EL (cell line): ENCODE measurements at places on chromosomes 1 and 21.

DNA sequence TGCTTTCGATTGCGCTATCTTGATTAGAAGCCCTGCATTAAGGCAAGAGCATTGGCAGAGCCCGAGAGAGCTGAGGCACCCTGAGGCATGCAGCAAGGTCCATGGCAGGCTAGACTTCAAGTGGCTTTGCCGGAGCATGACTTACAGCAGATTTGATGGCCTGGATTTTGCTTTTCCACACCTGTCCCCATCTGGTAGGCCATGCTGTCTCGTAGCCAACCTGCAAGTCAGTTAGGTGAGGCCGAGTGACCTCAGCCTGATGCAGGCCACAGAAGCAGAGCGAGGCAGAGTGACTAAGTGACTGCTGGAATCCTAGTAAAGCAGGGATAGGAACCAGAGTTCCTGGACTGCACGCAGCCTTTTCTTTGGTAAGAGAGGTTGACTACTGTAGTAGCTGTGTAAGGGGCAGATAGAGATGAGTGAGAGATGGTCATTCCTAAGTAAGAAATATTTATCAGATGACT is 148.9 kb downstream of the PBX1 start:
- DNase-seq = peak; percentile 89

- DNase-seq = no peak
Measured at GRCh38 chr1:76547916-76548315, 319.4 kb upstream of the ST6GALNAC5 start.

DNA sequence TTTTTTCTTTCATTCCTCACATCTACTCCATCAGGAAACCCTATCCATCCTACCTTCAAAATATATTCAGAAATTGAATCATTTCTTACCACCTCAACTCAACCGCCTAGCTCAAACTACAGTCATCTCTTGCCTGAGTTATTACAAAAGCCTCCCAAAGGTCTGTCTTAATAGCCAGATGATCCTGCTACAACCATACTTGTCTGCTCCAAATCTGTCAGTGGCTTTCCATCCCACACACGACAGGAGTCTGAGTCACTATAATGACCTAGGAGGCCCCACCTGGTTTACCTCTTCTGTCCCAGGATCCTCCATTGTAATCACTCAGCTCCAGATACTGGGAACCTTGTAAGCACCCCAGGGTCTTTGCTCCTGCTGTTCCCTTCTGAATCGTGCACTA is 37.1 kb upstream of the IL12RB2 start:
- no peak for DNase-seq

DNA sequence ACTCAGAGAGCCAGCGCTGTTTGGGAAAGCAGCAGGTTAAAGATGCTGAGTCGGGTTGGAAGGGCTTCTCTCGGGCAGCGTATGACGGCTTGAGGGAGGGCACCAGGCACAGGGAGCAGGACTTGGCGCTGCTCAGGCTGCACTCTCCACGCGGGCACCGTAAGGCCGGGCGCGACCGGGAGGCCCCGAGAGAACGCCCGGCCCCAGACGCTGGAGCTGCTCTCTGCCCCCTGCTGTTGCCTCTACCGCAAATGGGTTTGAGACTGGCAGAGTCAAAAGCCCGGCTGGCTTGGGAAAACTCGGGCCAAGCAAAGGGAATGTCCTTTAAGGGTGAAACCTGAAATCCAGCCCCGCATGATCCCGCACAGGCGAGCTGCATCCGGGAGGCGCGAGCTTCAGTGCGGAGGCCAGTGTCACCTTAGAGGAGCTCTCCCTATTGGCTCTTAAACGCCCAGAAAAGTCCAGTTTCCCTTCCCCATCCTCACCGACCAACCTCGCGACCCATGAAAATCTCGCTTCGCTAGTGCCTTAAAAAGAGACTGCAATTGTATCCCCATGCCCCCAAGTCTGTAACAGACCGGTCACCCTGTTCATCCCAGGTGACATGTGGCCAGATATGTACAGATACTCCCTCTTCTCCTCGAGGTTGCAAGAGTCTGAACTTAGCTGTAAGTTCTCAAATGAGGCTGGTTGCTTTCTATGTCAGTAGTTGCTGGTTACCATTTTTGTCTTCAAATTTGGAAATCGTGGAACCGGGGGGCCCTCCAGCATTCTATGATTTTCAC is 1.1 kb downstream of the PRRX1 start:
- DNase-seq = peak; percentile 71

DNA sequence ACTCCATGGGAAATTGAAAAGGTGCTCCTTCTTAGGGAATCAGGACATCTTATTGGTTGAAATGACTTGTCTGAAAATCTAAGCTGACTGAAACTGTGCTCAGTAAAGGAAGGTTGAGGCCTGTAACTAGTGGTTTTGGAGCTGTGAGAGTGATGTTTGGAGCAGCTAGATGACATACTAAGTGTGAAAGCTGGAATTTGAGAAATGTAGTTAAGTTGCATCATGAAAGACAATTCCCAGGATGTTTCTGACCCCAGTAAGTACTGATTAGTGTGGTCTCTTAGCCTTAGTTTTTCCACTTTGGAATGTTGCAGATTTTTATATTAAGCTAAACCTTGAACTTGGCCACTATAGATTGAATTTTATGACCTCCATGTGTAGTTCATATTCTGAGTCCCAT is 154.9 kb downstream of the PAPPA2 start:
- peak; percentile 3 for DNase-seq

- no peak for DNase-seq
Measured at GRCh38 chr1:78911956-78912880, 94.3 kb downstream of the ADGRL4 start.

DNA sequence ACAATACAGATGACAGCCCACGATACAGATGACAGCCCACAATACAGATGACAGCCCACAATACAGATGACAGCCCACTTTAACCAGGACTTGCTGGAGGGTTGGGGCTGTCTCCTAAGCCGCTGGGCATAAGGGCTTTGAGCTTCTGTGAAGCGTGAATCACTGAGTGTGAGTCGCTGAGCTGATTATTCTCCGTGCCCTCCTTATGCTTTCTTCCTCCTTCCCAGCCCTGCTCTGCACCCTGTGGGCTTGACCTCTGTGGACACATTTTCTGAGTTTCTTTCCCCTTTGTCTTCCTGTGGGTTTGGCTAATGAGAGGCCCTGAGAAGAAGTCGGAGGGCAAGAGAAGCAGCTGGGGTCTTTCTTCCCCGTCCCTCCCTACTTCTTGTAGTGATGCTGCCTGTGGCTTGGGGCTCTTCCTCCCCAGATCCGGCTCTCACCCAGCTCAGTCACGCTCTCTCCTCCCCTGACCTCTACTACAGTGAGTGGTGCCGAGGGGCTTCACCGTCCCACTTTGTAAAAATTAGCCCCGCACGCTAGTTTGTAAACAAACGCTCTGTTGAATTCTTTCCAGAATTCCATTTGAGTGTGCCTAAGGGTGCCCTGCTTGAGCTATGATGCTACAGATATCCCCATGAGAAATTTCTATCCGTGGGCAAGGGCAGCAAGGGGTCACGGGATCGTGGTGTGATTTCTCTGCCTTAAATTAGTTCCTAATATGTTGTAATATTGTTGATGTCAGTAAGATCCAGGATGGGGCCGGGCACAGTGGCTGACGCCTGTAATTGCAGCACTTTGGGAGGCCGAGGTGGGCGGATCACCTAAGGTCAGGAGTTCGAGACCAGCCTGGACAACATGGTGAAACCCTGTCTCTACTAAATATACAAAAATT is 46.4 kb upstream of the SOD1 start:
- peak; percentile 15 for DNase-seq

DNA sequence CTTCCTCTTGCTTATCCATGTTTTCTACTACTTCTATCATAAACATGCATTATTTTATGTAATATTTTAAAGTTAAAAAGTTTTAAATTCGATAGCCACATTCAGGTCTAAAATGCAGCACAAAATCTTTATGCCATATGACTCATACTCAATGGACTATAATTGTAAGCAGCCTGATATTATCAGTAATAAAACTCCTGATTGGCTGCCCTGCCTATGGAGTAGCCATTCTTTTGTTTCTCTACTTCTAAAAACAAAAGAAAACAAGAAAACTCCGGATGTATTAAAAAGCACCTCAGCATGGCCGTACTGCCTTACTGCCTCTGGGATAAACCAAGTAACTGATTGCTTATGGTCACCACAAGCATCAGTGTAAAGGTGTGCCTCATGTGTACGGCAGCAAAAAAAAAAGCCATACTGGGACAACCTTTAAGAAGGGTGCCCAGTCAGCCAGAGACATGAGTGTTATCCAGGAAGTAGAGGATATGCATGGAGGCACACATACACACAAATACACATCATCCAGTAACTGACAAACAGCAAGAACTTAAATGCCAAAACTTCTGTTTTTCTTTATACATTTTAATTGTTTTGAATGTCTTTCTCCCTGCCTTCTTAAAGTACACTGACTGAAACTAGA is 9.2 kb downstream of the SLC35D1 start:
- no peak for DNase-seq

- DNase-seq = no peak
Measured at GRCh38 chr1:167460836-167461235, 57.5 kb downstream of the CD247 start.

DNA sequence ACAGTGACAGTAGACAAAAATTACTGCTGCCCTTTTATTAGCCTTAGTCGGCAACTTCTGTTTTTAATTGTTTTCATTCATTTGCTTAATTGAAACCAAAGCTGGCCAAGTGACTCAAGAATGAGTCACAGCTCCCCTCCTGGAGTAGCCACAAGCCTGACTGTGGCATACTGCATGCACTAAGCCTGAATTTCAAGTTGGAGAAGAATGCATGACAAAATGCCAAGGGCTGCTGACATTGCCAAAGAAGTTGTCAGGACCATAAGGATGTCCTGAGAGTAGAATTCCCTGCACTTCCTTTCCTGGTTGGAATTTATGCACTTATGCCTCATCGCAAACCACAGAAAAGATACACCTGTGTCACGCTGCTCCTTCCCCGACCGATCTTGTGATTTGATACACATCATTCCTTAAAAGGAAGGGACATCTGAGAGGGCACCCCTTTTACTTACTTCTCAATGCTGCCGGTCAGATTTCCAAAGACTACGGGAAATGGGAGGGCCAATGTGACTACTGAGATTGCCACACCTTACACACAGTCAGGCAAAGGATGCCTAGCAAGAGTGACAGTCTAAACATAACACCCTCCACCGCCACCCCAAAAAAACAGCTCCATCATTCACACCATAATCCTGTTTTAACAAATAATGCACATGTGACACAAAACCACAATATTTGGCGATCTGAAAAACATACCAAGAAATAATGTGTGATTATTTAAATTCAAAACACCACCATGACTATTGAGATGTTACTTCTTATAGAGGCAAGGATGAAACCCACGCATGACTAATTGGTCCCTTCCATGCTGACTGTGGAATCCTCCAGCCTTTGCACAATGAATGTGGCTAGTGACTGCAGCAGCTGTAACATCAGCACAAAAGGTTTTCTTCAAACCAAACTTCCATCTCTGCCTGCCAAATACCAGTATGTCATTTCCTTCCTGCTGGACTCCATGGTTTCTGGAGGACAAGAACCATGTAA is 28.2 kb downstream of the VAV3 start:
- peak; percentile 84 for DNase-seq

DNA sequence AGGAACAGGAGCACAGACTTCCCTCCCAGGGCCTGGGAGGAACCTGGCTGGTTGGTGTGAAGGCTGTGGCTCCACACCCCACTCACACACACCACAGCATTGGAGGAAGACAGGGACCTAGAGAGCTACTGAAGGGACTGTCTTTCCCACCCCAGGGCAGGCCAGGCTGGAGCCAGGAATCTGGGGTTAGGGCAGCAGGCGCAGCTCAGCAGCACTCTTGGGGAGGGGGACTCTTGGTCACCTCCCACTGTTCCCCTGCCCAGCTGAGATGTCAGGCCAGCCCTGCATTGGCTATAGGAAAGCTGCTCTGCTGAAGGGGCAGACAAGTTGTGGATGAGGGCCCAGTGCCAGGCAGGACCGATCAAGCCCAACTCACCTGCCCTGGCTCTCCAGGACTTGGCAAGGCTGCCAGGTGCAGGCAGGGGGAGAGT is 1.6 kb upstream of the PLEKHA6 start:
- DNase-seq = no peak

DNA sequence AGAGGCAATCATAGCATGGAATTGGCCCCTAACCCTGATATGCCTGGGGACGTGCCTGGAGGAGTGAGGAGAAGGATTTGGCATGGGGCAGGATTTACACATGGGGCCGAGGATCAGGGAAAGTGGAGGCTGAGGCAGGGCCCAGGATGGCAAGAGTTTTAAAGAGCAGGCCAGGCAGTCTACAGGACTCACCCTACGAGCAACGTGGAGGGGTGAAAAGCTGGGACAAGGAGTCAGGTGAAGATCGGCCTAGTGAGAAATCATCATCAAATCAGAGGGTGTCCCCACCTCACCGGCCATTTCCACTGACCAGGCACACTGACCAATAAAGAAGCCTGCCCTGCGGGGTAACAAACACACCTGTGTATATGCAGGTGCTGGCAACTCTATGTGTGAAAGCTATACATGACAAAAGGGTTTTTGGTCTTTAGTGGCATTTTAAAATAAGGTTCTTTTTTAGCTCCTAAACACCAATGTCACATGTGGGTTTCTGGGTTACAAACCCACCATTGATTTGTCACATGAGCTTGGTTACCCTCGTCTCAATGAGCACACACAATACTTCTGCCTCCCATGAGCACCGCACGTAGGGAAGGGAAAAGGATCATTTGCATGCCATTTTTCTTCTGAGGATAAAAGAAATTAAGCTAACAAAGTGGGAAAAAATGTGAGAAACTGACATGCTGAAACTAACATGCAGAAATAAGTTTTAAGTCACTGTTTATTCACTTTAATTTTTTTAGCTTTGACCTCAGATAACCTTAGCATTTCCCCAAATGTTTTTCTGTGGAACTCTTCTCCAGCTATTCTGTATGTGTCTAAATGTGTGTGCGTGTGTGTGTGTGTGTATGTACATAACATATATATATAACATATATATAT is 168.1 kb upstream of the EDN2 start:
- no peak for DNase-seq

DNA sequence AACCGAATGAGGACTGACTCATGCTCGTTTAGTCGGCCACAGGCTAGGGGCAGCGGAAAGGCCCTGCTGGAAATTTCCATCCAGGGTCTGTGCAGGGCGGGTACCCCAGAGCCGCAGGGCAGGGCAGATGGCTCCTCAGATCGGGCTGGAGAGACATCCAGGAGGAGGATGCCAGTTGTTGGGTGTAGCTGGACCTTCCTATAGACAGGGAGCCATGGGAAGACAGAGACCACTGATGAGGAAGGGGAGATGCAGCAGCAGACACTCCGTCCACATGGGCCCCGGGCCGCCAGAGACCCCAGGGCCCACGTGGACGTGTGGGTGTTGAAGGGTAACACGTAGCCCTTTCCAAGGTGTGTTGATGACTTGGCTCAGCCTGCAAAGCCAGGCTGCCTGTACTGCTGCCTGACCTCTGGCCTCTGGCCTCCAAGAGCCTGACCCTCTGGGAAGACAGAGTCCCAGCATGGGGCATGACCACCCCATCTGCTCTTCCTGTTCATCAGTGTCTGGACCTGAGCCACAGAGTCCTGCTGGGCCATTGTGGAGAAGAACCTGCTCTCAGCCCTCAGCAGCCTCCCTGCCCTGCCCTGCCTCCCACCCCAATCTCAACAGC is 4.8 kb downstream of the GNG4 start:
- no peak for DNase-seq

GRCh38 chr1:168693197-168693871 is 35.7 kb downstream of the DPT start:
- DNase-seq = no peak
